ENCODE measurements at places on chromosomes 4 and X.

GRCh38 chr4:6987588-6987961 lies 55.6 kb upstream of the TADA2B start:
- DNase-seq, result no peak

DNA sequence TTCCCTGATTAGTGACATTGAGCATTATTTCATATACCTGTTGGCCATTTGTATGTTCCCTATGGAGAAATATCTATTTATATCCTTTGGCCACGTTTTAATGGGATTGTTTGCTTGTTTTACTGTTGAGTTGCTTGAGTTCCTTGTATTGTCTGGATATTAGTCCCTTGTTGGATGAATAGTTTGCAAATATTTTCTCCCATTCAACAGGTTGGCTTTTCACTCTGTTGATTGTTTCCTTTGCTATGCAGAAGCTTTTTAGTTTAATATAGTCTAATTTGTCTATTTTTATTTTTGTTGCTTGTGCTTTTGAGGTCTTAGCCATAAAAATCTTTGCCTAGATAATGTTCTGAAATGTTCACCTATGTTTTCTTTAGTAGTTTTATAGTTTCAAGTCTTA lies 60.2 kb upstream of the HUWE1 start:
- DNase-seq, result no peak

DNA sequence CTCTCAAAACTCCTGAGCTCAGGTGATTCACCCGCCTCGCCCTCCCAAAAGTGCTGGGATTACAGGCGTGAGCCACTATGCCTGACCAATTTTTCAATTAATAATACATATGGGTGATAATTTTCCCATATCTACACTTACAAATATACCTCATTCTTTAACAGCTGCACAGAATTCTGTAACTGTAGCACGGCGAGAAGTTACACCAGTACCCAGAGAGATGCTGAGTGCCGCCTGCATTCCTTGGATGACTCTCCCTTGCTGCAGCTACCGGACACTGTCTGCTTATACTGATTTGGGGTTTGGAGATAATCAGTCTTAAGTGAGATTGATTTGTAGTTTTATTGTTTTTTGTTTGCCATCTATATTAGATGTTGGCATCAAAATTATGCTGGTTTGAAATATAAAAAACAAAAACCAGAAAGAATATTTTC lies 5.8 kb downstream of the TIFA start:
- DNase-seq, result no peak

- DNase-seq, result no peak
These were observed 119.2 kb downstream of the RAPGEF2 start for GRCh38 chr4:159222043-159222552.

GRCh38 chr4:46994007-46994405 lies 625 bp upstream of the GABRA4 start:
- DNase-seq, result no peak

GRCh38 chr4:158802914-158803313 lies 34.1 kb downstream of the FNIP2 start:
- DNase-seq, result no peak

DNA sequence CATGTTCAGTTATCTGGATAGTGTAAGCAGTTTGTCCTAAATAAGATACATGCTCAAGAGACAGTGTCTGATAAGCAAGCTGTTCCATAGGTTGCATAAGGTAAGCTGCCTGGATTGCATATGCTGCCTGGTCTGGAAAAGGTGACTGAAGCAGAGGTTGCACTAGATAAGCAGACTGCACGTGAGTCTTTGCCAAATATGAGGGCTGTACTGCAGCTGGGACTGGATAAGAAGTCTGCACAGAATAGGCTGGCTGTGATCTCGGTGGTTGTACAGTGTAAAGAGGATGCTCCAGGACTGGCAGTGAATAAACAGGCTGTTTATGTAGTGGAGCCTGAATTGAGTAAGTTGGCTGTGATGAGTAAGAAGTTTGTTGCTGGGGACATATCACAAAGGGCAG lies 68.9 kb downstream of the WNK3 start:
- DNase-seq, result no peak

GRCh38 chrX:148499638-148500422 lies 587 bp upstream of the AFF2 start:
- DNase-seq, result no peak

GRCh38 chrX:39724544-39724943 lies 373.2 kb downstream of the BCOR start:
- DNase-seq, result no peak

GRCh38 chr4:89334311-89334710 lies 26.7 kb upstream of the GPRIN3 start:
- DNase-seq, result no peak

- DNase-seq, result no peak
These were observed 21.9 kb downstream of the CCKAR start for GRCh38 chr4:26468283-26468949.

DNA sequence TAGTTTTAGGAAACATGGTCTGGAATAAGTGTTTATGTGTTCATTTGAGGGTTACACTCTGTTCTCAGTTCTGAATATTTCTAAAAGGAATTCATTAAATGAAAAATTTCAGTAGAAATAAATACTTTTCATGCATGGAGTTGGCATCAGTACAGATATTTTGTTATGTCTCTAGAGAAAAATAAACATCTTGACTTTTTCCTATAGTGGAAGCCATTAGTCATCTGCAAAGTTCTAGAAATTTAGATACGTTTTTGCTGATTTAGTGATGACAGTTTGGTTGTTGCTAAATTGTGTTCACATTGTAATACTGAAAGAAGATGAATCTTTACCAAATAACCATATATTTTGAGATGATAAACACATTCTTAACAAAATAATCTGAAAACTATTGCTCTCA lies 268.2 kb upstream of the TEX13A start:
- no peak for DNase-seq

GRCh38 chr4:174406383-174406782 lies 115.9 kb downstream of the HPGD start:
- DNase-seq, result no peak

GRCh38 chr4:113496698-113497097 lies 264.8 kb downstream of the CAMK2D start:
- no peak for DNase-seq

DNA sequence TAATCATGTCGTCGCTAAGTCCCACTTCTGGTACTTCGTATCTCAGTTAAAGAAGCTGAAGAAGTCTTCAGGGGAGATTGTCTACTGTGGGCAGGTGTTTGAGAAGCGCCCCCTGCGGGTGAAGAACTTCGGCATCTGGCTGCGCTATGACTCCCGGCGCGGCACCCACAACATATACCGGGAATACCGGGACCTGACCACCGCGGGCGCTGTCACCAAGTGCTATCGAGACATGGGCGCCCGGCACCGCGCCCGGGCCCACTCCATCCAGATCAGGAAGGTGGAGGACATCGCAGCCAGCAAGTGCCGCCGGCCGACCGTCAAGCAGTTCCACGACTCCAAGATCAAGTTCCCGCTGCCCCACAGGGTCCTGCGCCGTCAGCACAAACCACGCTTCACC lies 11.3 kb downstream of the PNCK start:
- no peak for DNase-seq

GRCh38 chr4:41693629-41694028 lies 54.9 kb downstream of the PHOX2B start:
- DNase-seq, result peak; percentile 43

- no peak for DNase-seq
These were observed 24.6 kb upstream of the PDLIM3 start for GRCh38 chr4:185559915-185560281.

DNA sequence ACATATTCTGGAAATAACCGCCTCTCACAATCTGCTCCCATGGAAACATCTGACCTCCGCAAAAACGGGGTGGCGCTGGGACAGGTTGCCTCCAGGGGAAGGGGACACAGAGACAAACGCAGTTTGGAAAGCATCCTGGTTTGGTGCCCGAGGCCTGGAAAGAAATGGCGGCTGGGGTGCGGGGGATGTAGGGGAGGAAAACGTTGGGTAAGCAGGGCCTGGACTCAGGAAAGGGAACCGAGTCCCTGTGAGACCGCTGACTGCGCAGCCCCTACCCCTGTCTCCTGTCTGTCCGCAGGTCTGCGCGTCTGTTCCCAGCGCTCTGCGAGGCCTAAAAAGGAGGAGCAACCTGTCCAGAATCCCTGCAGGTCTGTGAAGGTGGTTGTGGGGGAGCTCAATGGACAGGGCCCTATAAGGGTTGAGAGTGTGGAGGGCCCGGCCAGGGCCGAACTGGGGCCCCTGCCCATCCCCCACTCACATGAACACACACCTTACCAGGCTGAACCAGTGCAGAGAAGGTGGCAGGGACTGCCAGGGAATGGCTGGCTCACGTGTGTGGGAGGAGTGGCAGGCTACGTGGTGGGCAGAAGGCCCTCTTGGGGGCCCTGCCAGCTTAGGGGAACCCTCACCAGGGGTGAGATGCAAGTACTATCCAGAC lies 672 bp downstream of the TCEAL3 start:
- DNase-seq, result no peak

DNA sequence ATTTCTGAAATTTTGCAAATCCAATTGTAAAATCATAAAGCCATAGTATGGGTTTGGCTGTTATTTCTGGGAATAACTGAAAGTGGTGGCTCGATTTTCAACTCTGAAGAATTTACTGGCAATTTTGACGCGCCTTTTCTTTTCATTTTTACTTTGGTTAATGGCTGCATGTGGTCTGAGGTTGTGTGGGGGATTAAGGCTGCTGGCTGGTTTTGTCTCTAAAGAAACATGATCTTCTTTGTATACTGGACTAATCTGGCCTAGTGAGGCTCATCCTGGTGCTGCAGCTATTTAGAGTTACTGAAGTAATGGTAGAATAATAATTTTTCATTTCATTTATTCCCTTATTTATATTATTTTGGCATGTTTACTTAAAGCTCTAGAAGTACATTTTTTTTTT lies 164.0 kb downstream of the RNF150 start:
- no peak for DNase-seq

DNA sequence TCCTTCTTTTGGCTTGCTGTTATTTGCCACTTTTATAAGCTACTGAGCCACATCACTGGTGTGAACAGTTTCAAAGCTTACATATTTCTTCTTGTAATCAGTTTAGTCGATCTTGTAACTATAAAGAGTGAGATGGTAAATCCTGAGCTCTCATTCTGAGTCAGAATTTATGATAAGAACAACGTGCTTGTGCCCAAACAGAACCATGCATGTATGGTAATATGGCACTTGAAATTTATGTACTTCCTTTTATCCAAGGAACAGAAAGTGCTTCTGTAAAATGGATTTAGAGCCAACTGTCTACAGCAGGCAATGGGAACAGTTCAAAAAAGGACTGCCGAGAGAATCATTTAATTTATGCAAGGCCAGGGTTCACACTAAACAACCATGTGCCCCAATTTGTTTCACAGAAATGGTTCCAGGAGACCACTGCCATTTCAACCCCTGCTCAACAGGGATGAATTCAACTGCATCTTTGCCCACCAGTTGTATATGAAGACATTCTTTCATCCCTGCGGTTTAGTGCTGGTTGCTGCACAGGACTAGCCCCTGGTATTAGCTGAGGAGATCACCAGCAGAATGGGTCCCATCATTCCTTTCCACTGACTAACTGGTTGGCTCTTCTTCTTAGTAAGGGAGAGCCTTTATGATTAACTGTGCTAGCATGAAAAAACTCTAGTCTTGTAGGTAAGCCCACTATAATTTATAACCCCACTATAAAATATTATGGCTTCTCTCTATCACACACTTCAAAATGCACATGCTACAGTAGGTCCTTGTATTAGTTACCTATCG lies 162.9 kb upstream of the PGRMC2 start:
- DNase-seq, result no peak

DNA sequence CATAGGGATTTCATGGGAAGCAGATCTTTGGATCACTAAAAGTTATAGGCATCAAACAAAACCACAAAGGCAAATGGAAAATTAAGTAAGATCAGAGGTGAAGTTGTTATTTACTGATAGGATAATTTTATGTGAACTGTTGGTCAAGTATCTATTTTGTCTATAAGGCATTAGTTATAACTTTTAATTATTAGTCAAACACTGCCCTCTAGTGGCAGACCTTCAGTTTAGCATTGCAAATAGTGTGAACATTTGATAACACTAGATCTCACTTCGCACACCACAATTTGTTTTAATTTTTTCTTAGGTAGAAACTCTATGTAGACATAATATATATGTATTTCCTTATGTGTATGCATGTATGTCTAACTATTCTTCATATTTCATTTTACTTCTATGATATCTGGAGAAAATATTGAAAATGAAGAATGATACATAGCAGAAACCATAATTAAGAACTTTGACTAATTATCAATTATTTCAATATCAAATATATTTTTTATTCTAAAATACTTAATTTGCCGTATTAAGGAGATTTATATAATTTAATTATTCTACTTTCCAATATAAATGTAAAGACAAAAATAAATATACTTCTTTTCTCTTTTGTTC lies 214.5 kb upstream of the TACR3 start:
- no peak for DNase-seq

- DNase-seq, result no peak
These were observed 54.4 kb downstream of the KIT start for GRCh38 chr4:54712206-54712605.

DNA sequence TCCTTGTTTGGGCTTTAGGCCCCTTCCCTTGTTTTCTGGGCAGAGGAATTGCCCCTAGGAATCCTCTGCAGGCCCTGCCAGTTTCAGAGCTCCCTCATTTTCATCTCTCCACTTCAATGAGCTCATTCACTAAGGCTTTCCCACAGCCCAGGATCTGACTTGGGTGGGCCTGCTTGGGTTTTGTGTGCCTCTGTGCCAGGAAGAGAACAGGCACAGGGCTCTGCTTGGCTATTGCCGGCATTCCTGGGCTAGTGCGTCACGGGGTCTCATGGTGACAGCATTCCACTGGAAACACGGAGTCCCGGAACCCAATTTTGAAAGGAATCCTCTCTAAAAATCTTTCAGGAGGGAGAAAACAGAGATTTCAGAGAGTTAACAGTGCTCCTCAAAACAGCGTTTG lies 150.5 kb downstream of the VCX3A start:
- no peak for DNase-seq

GRCh38 chrX:649166-649565 lies 18.6 kb downstream of the SHOX start:
- no peak for DNase-seq

GRCh38 chr4:184776821-184777220 lies 42.9 kb upstream of the CENPU start:
- DNase-seq, result no peak

GRCh38 chr4:99321241-99322191 lies at the start of gene ADH1B:
TSS of gene ADH1B (minus strand) at chr4:99321401. CDS start at chr4:99321331, 70 bp downstream.
- DNase-seq, result no peak

- no peak for DNase-seq
These were observed 44.0 kb downstream of the ARHGEF6 start for GRCh38 chrX:136736690-136737089.

GRCh38 chr4:10083861-10084641 lies 32.5 kb downstream of the WDR1 start:
- no peak for DNase-seq

DNA sequence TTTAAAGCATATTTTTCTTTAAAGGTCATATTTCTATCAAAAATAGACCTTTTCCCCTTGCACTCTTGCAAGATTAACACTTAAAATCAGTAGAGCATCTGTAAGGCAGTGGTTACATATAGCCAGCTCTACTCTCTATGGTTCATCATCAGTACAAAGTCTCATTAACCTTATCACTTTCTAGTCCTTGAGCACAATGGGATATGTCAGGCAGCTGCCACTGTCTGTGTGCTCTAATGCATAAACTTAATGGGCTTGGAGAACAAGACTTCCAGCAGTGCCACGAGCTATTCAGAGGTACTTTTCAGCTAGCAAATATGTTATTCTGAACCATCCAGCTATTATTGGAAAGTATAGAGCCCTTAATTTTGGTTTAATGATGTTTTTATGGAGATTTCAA lies 393.7 kb downstream of the GASK1B start:
- DNase-seq, result no peak
